ENCODE measurements at places on chromosomes 6 and 20.

GRCh38 chr6:8958894-8959511 is 523.7 kb upstream of the SLC35B3 start:
- no peak for DNase-seq

DNA sequence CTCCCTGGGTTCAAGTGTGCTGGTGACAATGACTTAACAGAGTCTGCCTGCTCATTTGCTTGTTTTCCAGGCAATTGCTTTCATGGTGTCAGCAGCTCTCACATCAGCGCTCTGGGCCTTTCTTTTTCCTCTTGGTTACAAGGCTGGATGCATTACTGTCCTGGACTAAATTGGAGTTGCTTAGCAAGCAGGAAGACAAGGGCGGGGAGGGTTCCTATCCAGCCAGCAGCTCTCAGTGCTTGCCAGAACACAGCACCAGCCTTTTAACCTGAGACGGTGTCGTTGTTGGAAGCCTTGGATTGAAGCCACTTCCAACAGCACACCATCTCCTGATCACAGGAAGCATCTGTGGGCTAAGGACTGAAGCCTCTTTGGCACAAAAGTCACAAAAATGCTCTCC is 606.9 kb downstream of the CDH26 start:
- DNase-seq = no peak

DNA sequence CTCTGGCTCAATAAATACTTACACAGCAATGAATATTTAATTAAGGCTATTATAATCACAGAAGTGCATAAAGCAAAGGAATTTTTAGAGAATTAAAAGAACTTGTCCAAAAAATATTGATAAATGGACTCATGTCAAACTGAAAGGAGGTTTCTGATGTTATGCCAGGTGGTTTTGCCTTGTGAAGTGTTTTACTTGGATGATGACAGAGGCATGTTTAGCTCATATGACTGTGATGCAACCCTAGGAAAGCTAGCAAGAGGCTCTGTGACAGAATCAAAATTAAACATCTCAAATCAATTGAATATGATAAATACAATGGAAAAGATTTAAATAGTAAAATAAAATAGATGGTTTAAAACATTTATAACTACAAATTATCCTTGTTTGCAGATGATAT is 137.3 kb downstream of the TMEM200A start:
- no peak for DNase-seq

GRCh38 chr20:19321176-19321575 is 108.7 kb downstream of the SLC24A3 start:
- no peak for DNase-seq

DNA sequence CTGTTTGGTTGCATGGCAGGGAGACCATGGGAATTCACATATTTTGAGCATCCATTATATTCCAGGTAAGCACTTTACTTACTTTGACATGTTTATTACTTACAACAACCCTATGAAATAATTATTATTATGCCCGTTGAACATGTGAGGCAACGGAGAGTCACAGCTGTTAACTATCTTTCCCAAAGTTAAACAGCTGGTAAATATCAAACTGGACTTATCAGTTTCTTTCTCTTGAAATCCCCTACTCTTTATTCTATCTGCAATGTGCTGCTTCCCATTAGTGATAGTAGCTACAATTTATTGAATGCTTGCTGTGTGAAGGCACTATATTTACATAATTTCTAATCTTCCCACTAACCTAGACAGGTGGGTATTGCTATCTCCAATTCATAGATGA is 847.7 kb upstream of the MAP3K7 start:
- DNase-seq = no peak

DNA sequence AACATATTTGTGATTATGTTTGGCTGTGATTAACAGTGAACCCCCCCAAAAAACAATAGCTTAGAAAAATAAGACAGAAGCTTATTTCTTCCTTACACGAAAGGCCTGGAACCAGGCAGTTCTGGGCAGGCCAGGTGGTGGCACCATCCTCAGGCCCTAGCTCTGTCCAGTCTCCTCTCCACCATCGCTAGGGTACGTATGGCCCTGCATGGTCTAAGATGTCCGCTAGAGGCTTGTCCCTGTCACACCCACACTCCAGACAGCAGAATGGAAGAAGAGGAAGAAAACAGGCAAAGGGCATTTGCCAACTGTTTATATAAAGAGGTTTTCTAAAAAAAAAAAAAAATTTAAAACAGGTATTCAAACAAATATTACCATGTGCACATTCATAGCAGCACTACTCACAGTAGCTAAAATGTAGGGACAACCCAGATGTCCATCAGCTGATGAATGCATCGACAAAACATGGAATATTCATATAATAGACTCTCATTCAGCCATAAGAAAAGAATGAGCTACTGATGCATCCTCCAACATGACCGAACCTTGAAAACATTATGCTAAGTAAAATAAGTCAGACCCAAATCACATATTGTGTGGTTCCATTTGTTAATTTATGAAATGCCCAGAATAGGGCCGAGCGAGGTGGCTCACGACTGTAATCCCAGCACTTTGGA is 6.7 kb downstream of the TGM3 start:
- no peak for DNase-seq

DNA sequence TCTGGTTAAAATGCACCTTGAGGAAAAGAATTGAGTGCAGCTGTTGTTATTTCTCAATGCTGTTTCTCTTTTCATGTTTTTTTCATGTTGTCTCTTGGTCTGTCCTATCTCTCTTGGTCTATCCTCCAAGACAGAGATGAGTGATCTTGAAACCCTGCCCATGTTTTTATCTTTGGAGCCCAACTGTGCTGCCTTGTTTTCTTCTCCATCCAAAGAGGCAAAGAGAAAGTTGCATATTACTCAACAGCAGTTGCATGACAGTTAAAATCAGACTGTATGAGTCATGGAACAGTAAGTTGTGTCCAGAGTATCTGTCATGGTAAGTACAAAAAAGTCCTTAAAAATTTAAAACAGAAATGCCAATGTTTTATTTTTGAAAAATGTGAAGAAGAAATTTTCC is 26.2 kb downstream of the BCAS1 start:
- DNase-seq = no peak

DNA sequence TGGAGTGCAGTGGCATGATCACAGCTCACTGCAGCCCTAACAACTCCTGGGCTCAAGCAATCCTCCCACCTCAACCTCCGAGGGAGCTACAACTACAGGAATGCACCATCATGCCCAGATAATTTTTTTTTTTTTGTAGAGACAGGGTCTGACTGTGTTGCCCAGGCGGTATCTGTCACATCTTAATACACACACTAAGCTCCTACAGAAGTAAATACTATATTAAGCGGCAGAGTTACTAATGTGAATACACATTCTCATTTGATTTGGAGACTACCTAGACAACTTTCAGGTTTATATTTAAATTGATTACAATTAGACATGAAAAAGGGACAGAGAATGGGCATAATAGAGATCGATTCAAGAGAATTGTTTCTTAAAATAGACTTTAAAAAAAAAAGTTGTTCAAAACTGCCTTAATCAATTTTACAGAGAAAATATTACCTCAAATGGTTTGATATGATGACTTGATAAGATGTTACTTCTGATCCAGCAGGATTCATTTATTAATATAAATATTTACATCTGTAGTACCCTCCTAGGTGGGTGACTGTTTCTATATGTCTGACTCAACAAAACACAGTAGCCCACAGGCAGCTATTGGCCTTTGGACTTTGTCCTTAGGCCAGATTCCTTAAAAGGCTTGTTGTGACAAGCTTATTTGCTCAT is 7.1 kb upstream of the LOC128125822 start:
- no peak for DNase-seq

DNA sequence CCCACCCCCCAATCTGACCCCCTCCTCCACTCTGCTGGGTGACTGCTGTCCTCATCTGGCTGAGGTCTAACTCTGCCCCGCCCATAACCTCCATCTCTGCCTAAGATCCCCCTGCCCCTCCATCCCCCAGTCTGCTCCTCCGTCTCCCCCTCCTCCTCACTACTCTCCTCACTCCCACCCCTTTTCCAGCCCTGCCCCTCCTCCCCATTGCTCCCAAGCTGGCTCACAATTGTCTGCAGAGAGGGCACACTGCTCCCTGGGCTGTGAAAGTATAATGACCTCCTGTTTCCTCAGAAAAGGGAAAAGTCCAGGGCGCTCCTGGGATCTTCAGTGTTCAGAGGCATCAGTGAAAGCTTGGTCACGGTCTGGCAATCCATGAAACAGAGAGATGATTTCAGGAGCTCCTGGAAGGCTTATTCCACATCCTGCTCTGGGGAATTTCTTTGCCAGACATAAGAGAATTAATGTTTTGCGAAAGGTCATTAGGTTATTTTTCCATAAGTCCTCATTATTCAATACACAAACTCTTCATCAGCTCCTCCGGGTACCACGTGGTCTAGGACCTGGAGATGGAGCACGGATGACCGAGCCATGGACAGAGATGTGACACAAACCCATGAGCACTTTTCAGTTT is 21.5 kb downstream of the CST5 start:
- no peak for DNase-seq

GRCh38 chr20:45320948-45321595 is 13.0 kb upstream of the MATN4 start:
- no peak for DNase-seq

DNA sequence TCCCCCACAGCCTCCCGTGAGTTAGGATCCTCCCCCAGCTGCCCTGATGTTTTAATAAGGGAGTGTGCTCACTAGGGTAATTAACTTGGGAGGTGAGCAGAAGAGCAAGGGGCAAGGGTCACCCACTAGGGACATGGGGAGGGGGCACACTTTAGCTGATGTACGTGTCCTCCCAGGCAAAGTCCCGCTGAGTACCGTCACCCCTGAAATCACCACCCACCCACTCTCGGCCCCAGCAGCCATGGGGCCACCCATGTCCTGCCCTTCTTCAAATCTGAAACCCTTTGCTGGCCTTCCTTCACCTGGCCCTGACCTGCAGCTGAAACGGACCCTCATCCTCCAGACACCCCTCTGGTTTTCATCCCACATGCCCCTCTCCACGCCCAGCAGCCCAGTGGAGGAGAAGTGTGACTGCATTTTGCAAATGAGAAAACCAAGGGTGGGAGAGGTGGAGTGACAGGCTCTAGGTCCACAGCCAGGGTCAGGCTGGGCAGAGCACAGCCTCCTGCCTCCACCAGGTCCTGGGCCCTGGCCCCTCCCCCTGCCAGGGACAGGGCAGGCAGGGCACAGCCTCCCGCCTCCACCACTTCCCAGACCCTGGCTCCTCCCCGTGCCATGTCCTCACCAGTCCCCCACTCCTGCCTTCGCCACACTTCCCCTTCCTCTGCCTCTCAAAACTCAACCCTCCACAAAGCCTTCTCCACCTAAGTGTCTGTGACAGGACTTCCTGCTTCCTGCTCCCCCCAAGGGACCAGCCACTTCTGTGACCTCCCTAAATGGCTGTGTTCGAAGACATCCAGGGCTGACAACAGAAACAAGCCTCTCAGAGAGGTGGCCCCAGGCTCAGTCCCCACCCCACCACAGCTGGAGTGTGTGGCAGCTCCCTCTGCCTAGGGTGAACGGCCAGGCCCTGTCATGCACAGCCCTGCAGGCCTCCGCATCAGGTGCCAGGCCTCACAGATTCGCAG is 15.1 kb downstream of the ACSS1 start:
- no peak for DNase-seq

DNA sequence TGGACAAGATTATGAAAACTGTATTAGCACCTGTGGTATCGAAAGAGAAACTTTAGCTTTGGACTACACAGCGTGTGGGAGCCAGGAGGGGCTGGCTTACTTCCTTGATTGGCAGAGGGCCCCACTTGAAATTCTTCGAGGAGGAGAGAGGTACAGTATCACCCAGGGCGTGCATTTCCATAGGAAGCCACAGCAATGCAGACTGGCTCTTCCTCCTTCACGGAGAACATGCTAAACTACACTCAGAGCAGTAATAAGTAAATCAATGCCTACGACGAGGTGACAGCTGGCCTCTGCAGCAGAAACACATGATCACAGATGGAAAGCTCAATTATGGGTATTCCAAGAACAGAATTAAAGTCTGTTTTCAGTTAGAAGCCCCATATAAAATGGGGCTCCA is 44.2 kb downstream of the MYLK4 start:
- no peak for DNase-seq

DNA sequence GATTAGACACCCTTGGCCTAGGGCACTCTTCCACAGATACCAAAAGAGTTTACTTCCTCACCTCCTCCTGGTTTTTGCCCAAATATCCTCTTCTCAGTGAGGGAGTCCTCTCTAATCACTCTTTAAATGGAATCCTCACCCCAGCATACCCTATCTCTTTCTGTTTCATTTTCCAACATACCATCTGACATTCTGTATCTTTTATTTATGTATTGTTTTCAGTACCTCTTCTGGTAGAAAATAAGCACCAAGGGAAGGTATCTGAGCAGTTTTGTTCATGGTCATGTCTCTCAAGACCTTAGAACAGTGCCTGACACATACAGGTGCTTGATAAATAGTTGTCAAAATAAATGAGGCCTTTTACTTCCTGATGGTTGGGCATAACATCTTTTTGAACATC is 55.1 kb downstream of the KIAA0408 start:
- no peak for DNase-seq

DNA sequence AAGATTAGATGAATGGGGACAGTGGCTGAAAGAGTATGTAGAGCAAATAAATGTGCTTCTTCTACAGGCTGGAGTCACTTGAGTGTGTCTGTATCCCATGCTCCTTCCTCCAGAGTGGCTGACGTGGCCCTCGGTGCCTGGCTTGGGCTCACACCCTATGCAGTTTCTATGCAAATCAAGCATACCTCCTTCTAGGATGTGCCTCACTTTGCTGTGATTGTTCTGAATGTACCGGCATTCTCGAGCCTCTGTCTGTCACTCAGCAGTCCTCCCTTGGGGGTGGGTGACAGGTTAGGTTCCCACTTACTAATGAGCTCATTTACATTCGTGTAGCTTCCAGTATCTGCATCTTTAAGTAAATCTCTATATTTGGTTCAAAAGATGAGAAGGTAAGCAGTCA is 55.1 kb upstream of the HDDC2 start:
- DNase-seq = no peak
